EL (cell line): ENCODE measurements at places on chromosomes 6 and 20.
A peak's percentile ranks its signal among the peaks of the same experiment; 100 is the strongest.

- DNase-seq = no peak
Measured at GRCh38 chr20:60011512-60012507, 53.6 kb downstream of the CDH26 start.

GRCh38 chr6:53627391-53628218 lies 38.0 kb downstream of the KLHL31 start:
- DNase-seq = no peak

GRCh38 chr6:27468334-27468733 lies 4.6 kb downstream of the ZNF184 start:
- no peak for DNase-seq

GRCh38 chr6:134999107-134999506 lies 49.2 kb upstream of the ALDH8A1 start:
- DNase-seq = no peak

DNA sequence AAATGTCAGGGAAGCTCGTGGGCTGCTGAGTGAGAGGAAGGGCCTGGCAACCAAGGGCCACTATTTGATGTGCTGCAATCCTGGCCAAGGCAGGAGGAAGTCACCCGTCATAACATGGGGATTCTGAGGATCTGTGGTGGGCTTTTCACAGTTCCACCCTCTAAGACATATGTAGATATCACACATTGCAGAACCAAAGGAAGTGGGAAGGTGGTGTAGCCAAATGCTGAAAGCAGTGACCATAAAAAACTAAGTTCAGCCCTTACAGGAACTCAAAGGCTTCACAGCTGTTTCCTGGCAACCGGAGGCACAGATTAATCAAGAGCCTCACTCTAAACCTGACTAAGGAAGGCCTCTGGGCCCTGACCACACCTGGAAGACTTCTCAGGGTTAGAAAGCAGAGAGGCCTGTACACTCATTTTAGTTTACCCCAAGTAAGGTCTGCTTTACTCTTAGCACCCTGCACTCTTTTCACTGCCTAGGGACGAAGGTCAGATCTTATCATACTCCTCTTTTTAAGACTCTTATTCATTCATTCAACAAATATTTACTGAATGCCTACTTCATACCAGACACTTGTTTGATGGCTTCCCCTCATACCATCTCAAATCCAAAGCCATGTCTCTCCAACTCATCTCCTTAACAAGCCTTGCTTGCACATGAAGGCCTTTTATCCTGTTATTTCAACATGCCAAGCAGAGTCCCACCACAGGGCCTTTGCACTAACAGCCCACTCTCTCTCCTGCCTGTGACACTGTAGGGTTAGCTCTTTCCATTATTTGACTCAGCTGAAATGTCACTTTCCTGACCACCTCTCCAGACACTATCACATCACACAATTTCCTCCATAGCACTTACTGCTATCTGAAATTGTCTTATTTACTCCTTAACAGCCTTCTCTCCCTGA lies 2.6 kb downstream of the UBE2V1 start:
- peak; percentile 76 for DNase-seq

DNA sequence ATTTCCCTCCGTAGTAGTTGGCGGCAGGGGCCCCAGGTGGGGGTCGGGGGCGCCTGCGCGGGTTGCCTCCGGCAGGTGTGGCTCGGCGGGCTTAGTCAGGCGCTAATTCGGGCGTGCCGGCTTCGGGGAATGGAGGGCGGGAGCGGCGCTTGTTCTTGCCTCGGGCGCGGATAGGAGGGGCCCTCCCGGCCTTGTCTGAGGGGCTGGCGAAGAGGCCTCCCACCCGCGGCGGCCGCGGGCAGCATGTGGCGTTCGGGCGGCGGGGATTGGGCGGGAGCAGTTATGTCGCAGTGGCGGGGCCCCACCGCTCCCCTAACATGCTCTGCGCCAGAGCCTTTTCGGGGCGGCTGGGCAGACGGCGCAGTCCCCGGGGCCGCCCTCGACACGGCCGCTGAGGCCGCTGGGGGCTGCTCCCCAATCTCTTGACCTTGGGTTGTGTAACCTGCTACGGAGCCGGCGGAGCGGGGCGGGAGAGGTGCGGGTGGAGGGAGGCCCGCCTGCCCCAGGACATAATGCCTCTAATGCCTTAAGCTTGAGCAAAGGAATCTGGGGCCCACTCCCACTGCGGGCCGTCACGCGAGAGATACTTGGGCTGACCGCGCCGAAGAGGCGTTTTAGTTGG lies 1.1 kb downstream of the AMD1 start:
- peak; percentile 53 for DNase-seq

GRCh38 chr20:9279918-9280401 lies 211.1 kb downstream of the PLCB4 start:
- no peak for DNase-seq

DNA sequence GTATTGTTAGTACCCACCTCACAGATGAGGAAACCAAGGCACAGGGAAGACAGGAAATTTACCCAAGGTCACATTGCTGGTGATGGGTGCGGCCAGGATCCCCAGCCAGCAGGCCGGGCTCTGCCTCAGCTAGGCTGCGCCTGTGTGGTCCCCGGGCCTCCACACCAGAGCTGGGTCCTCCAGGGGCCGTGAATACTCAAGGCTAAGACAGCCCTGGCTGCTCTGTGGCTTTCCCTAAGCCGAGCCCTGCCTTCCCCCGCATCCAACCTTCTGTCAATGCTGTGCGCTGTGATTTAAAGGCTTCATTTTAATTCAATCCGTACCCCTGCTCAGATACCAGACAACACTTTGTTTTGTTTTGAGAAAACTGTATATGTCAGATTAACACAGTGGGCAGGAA lies 246.7 kb downstream of the TTLL2 start:
- no peak for DNase-seq

GRCh38 chr6:117233145-117233544 lies 32.2 kb upstream of the VGLL2 start:
- peak; percentile 24 for DNase-seq

- DNase-seq = peak; percentile 46
Measured at GRCh38 chr20:62642666-62643520, 590 bp downstream of the SLCO4A1 start.

DNA sequence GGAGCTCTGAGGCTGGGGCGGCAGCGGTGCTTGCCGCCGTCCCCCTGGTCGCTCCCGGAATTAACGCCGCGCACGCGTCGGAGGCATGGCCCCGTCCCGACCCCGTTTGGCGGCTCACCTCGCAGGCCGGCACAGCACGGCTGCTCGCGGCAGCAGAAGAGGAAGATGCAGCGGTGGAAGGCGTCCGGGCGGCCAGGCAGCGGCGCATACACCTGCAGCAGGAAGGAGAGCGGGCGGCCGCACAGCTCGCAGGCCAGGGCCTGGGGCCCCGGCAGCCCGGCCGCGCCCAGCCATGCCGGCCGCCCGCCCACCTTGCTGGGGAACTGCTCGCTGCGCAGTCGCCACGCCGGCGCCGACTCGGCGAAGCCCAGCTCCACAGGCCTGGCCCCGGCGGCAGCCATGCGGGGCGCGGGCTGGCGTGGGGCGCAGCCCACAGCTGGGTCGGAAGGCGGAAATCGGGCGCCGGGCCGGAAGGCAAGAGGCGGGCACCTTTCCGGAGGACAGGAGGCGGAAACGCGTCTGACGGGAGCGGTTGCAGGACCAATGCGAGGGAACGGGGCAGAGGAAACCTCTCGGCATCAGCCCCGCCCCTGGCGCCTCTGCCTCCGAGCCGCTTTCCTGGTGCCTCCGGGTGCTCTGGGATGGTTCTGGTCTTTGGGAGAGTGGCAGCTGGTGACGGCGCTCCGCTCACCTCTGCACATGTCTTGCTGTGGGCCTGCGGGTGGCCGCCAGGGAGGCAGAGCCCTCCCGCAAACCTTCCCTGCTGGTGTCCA lies at the start of gene PDCD2:
TSS of gene PDCD2 (minus strand) at position 457 of the 773 bp plus-strand sequence. CDS start at position 401, 56 bp downstream.
- peak; percentile 93 for DNase-seq

DNA sequence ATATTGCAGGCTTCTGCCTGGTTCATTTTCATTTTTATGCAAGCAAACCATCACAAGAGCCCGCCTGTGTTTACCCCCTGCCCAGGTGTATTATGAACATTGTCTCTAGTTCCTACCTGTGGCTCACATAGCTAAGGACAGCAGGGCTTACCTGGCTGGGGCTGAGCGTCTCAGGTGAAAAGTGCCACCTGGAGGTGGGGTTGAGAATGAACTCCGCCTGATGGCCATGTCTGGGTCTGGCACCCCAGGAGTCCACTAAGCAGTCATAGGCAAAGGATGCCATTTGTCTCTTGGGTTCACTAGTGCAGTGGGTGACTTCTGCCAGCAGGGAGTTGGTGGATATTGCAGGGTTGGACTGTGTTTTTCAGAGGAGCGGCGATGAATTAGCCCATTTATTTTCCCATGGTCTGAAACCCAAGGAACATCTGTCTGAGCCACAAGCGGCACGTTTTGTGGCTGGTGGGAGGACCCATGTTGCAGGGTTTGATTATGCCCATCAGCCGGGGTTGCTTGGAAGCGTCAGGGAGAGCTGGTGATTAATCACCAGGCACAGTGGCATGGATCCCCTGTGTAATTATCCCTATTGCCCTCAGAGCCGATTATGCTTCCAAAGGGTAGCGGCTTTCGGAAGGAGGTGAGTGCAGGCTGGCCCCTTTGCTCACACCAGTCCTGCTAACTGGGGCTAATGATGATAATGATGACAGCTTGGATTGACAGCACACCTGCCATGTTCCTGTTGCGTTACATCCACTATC lies 92.1 kb downstream of the CDH26 start:
- no peak for DNase-seq

- peak; percentile 17 for DNase-seq
Measured at GRCh38 chr6:133184798-133185372, 56.3 kb upstream of the EYA4 start.

DNA sequence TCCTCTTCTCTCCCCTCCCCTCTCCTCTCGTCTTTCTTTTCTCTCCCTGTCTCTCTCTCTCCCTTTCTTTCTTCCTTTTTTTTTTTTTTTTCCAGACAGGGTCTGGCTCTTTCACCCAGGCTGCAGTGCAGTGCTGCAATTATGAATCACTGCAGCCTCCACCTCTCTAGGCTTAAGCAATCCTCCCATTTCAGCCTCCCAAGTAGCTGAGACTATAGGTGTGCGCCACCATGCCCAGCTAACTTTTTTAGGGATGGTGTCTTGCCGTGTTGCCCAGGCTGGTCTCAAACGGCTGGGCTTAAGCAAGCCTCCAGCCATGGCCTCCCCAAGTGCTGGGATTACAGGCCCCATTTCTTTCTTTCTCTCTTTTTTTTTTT lies 59.9 kb upstream of the NCOA3 start:
- no peak for DNase-seq

- DNase-seq = no peak
Measured at GRCh38 chr6:165876588-165876987, 213.5 kb upstream of the PDE10A start.

GRCh38 chr6:97187951-97188350 lies 95.1 kb downstream of the MMS22L start:
- no peak for DNase-seq

GRCh38 chr6:117600008-117600743 lies 2.1 kb downstream of the GOPC start:
- DNase-seq = peak; percentile 46

DNA sequence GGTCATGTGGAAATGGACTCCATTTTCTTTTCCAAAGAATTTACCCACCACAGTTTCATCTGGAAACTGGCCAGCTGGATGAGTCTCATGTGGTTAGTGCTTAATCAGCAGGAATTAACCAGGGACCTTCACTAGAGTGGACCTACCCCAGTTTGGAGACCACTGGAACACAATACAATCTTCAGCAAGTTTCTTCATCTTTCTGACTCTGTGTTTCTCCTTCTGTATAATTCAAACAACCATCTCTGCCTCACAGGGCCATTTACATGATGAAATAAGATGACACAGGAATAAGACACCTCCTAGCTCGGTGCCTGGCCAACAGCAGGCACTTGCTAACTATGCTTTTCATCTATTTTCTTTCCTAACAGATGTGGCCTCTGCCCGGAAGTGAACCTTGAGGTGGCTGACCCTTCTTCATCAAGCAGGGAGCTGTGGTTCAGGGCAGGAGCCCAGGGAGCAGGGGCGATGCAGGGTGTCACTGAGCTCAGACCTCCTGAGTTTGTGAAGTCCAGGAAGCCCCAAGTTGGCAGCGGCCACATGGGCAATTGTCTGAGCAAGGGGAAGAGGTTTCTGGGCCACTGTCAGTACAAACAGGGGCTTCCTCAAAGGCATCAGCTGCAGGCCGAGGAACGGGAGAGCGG lies 98.8 kb downstream of the SOD2 start:
- DNase-seq = peak; percentile 60

GRCh38 chr20:14902432-14903089 lies 565.1 kb upstream of the FLRT3 start:
- DNase-seq = no peak

DNA sequence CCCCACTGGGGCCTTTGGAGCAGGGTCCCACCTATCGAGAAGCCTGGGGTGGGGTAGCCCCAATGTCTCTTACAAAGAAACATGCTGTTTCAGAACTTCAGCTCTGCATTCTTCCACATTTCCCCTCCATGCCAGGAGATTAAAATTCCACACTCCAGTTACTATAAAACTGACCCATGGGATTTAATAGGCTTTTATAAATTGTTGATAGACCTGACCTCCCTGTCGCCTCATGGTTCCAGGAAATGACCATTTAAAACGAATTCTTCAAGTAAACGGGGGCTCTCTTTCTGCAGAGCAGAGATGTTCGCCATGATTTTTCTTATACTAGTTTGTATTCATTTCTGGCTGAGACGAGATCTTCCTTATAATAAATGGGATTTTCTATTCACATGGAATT lies 19.3 kb downstream of the RIN2 start:
- DNase-seq = no peak

DNA sequence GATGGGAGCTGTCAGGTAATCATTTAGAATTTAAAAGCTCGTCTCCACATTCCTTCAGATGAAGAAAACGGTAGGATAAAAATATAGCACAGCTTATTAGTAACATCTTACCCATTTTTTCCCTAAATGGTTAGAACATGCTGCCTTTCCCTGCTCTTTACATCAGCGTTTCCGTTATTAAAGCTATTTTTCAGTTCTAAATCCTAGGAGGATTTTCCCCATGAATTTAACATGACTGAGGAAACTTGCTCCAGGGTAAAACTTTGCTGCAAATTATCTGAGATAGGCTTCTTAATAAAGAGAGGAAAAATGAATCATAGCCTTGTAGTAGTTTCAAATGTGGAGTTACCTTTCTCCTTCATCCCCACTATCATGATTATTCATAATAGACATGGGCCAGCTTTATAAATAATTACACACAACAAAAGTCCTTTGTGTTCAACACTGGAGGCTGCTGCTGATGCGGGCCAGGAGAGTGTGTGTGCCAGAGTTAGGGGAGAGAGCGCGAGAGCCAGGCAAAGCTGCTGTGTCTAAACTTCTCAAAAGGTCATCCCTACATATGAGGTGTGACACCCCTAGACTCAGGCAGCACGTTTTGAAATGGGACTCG lies 24.4 kb downstream of the MYLIP start:
- DNase-seq = no peak
